ENCODE measurements at places on chromosomes 12 and 14. TPM values are rescaled to one million over a fixed set of nuclear protein-coding genes. Genes with fewer than 3 reads are reported as not detected.

INHBC gene
- not detected for total RNA-seq

GRCh38 chr14:67820428-67820971 lies 921 bp downstream of the RAD51B start:
- H3K4me3 ChIP-seq, result peak overlapping the region; percentile 99
- peaks cover 21% of the 10 kb centered on the region for H3K4me1 ChIP-seq
- peak overlapping the region; percentile 94 for H3K27ac ChIP-seq
- no peaks in the 10 kb centered on the region for H3K36me3 ChIP-seq
- no peak for DNase-seq
- H3K27me3 ChIP-seq, result no peaks in the 10 kb centered on the region

OR2AP1 gene
- total RNA-seq, result not detected

DNA sequence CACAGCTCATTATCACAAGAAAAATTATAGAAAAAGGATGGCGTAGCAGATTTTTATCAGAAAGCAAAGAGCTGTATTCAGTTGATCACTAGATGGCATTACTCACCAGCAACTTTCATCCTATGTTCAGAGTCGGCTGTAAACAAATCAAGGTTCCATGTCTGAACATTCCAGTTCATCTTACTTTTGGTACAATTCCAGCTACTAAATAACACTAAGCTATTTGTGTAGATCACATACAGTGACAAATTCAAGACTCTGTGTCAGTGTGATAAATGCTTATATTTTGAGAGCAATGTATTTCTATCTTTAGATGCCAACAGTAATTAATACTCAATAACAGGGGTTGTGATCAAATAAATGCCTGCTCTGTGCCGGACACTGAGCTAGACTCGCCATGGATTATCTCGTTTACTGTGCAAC lies 30.1 kb downstream of the NRDE2 start:
- peaks cover 8% of the 10 kb centered on the region for H3K4me1 ChIP-seq
- H3K27me3 ChIP-seq, result no peaks in the 10 kb centered on the region
- DNase-seq, result no peak
- peaks cover 10% of the 10 kb centered on the region for H3K36me3 ChIP-seq

DNA sequence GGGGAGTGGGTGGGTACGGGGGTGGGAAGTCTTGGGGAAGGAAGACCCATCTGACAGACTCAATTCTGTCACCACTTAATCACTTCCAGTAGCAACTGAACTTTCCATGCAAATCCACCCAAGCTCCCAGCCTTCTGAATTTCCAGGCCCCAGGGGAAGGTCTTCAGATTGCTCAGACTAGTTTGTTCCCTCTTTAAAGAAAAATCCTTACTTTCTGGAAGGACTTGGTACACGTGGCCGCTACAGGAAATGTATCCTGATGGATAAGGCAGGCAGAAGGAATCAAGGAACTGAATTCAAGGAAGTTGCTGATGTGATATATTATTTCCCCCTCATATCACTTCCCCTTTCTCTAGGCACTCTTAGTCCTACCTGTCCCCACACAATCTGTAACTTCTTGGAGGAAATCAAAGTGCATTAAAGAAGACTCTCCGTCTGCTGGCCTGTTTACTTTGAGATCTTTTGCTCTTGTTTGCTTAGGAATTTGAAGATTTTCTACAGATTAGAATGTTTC lies 6.4 kb downstream of the NFKBIA start:
- no peak overlapping the region for H3K4me3 ChIP-seq
- H3K36me3 ChIP-seq, result peaks cover 15% of the 10 kb centered on the region
- peak overlapping the region; percentile 82 for H3K27ac ChIP-seq

- H3K27ac ChIP-seq, result no peak overlapping the region
- H3K27me3 ChIP-seq, result no peaks in the 10 kb centered on the region
- no peak overlapping the region for H3K4me3 ChIP-seq
- DNase-seq, result no peak
- no peaks in the 10 kb centered on the region for H3K36me3 ChIP-seq
These were observed 179.0 kb upstream of the IGF1 start for GRCh38 chr12:102659200-102659911.

- H3K36me3 ChIP-seq, result no peaks in the 10 kb centered on the region
- H3K27me3 ChIP-seq, result no peaks in the 10 kb centered on the region
- H3K27ac ChIP-seq, result no peak overlapping the region
- H3K4me1 ChIP-seq, result no peaks in the 10 kb centered on the region
These were observed 311.8 kb upstream of the CLEC14A start for GRCh38 chr14:38567703-38568102.

- no peaks in the 10 kb centered on the region for H3K4me1 ChIP-seq
- DNase-seq, result no peak
- no peak overlapping the region for H3K4me3 ChIP-seq
- H3K27me3 ChIP-seq, result no peaks in the 10 kb centered on the region
These were observed 95.8 kb downstream of the EPS8 start for GRCh38 chr12:15693228-15693911.
